Right hindlimb (tissue), 1 donor: ENCODE measurements at places on chromosomes 13 and 19.
A peak's percentile ranks its signal among the peaks of the same experiment; 100 is the strongest.

GRCh38 chr13:35479038-35479492 is 2.6 kb upstream of the MAB21L1 start:
- DNase-seq: no peak

DNA sequence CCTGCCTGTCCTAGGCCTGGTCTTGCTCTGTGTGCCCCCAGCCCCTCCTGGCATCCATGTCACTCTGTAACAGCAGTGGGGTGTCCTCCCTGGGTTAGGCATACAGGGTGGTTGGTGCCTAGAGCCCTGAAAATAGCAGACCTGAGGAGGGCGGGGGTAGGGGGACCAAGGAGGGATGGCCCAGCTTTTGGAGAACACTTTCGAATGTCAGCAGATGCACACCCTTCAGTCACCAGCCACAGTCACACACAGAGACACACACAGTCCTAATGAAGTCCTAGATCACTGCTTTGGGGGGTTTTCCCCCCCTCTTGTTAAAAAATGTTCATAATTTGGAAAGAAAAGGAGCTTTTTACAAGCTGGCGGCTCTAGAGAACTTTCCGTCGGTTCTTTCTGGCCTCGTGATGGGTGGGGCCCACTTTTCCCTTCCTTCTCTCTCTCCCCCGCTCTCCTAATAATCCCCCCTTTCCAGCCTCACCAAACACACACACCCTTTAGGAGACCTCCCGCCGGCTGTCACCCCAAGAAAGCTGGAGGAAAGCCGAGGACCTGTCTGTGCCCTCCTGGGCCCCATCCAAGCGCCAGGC is 47.9 kb downstream of the LYL1 start:
- DNase-seq: peak; percentile 85

DNA sequence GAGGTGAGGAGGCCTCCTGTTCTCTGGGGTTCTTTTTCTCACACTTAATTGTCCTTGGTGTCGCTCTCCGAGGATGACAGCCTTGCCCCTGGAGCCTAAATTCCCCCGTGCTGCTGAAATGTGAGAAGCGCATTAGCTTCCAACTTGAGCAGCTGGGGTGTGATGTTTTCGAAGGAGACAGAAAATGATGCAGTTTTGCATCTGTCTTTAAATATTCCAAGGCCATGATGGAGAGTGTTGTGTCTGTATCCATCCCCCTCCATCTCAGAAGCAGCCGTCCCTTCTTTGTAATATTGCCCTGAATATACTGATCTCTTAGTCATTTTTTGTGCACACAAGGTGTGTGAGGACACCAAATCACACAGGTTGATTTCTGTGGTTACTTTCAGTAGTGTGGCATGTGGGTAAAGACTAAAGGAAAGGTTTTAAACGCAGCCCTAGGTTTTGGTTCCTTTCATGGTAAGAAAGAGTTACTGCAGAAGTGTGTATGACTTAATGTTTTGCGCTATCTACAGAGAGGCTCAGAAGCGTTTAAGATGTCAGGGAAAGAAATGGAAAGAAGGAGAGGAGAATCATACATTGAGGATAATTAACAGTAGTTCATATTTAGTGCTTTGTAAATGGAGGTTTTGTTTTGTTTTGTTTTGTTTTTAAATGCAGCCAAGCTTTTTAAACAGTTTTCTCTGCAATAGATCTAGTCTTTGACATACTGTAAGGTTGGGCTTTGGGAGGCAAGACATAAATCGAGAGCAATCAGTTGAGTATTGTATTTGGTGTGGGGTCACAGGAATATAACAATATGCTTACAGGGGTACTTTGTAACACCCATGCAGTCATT is 1.6 kb downstream of the NBEA start:
- no peak for DNase-seq

- no peak for DNase-seq
Observed at GRCh38 chr13:52677823-52678222, 25.2 kb downstream of the SUGT1 start.

DNA sequence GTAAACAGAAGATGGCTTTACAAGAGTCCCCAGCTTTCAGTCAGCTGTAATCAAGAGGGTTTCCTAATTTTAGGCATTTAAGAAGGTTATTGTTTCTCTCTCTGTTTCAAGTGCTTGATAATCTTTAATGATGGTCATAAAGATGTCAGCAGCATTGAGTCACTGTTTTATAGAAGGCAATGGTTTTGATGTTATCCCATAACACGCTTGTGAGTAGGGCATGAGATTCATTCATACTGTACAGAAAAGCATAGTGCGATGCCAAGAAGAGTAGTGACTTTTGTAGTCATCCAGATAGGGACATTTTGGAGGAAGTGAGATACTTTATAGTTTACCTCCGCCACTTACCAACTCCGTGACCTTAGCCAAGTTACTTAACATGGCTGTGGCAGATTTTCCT is 364.2 kb upstream of the SLC10A2 start:
- no peak for DNase-seq

GRCh38 chr19:48543121-48543710 is 8.8 kb upstream of the SULT2B1 start:
- DNase-seq: peak; percentile 48

- DNase-seq: no peak
Observed at GRCh38 chr13:55230570-55230908, 1910.2 kb upstream of the PRR20A start.
